ENCODE measurements at places on chromosomes 3 and 15.

DNA sequence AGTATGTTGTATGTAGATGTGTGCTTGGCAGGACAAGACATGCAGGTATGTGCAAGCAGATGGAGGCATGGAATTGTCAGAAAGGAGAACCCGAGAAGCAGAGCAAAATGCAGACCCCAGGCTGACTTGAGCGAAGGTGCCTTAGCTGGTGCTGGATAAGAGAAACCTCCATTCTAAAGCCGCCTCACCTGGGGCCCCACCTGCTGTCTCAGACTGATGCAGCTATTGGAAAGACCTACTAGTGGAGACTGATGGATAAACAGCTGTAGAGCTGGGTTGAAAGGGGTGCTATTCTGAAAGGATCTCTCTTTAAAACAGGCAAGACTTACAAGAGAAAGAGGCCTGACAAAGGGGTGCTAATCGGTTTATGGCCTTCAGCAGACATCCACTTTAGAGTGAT, 86.2 kb downstream of the EPHB1 start:
- no peak for DNase-seq

- no peak for DNase-seq
Measured at GRCh38 chr3:105999856-106000255, 131.0 kb upstream of the CBLB start.

GRCh38 chr3:46571684-46572083, 5.6 kb upstream of the LRRC2 start:
- no peak for DNase-seq

- no peak for DNase-seq
Measured at GRCh38 chr3:195221876-195222617, 48.9 kb downstream of the XXYLT1 start.

DNA sequence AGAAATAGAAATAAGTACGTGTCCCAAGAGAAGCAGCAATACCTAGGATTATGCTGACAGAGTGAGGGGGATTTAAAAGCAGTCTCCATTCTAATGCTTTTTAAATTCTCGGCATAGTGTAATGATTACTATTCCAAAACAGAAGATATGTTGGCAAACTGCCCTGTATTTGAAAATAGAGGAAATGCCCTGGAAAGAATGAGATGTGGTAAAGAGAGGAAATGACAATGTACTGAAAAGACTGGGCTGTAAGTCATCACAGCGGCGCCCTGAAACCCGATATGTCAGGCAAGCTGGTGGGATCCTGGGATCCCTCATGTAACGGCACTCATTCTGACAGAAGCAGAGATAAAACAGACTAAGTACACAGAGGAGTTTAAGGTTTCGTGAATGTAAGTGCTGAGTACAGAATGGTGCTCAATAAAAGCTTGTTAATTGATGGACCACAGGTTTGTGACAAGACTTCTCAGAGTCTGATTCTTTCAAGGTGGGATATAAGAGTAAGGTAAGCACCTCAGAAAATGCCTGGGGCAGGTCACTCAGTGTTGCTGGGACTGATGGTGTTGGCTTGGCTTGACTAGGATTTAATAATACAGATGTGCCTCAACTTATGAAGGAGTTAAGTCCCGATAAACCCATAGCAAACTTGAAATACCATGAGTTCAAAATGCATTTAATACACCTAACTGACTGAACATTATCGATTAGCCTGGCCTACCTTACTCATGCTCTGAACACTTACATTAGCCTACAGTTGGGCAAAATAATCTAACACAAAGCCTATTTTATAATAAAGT, 91.4 kb downstream of the NFKBIZ start:
- peak; percentile 67 for DNase-seq

GRCh38 chr15:53395871-53396270, 363.6 kb downstream of the WDR72 start:
- no peak for DNase-seq

GRCh38 chr15:60005352-60006202, 1.5 kb downstream of the FOXB1 start:
- no peak for DNase-seq

- DNase-seq: no peak
Measured at GRCh38 chr3:94794563-94794962, 731.7 kb downstream of the NSUN3 start.

DNA sequence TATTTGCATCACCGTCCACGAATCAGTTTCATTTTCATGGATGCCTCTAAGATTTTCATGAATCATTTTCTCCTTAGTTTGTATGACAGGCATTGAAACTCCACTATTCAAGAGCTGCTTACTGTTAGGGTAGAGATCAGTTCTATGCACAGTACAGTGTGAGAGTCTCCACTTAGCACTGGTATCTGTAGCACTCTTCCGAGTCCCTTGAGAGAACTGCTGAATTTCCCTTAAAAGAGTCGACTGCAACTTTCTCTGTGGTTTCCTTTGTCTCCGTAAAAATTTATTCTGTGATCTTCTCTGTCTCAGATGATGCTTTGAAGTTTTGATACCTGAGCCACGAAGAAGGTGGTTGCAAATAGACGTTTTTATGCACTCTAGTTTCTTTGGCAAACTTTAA, 14.8 kb downstream of the GTPBP8 start:
- no peak for DNase-seq

Data from RWPE1 (cell line).